ENCODE measurements at places on chromosomes 13 and 19.

DNA sequence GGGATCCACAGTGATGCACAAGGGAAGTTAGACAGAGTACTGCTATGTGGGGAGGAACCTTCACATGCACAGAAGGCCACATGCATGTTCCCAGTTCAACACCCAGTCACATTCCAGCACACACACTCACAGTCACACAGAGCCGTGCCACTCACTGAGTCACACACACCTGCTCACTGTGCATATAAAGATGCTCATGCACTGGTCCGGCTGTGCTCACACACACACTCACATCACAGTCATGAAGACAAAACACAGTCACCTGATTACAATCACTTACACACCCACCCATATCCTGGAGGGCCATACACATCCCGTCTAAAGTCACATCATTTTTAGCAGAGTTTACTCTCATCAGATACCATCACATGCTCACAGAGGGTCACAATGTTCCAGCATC, 478 bp downstream of the CLC start:
- DNase-seq, result no peak

GRCh38 chr19:37078717-37079032, 442 bp downstream of the ZNF420 start:
- DNase-seq, result peak; percentile 3

- DNase-seq, result no peak
Measured at GRCh38 chr13:95153647-95154412, 147.4 kb downstream of the ABCC4 start.

DNA sequence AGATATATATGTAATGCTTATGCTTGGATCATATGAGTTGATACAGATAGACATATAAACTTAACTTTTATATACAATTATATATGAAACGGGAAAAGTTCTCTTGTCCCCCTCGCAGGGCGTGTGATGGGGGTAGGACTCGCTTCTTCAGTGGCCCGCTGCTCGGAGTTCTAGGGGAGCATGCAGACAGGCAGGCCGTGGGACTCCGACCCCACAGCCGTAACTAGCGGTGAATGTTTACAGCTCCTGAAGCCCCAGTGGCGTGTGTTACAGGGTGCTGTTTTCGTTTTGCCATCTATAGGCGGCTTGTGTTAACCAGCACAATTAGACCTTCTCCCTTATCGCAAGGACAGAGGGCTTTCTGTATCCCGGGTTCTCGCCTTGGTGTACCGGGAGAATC, 1899.8 kb downstream of the PCDH9 start:
- DNase-seq, result no peak

- DNase-seq, result no peak
Measured at GRCh38 chr19:7547159-7547558, 11.6 kb downstream of the PNPLA6 start.

DNA sequence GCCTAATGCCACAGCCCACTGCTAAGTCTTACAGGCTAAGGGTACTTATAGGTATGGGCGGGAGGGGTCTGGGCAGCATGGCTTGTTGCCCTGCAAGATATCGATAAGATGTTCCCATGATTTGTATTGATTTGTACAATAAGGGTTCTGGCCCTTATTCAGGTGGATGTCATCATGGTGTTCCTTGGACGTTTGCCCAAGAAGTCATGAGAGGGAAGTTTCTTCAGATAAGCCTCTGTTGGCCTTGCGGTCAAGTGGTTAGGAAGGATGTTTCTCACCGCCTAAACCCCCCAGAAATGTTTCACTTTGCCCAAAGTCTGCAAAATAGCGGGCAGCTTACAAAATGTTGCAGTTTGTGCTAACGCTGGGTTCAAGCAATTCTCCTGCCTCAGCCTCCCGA, 7.3 kb downstream of the PARP4 start:
- DNase-seq, result no peak

DNA sequence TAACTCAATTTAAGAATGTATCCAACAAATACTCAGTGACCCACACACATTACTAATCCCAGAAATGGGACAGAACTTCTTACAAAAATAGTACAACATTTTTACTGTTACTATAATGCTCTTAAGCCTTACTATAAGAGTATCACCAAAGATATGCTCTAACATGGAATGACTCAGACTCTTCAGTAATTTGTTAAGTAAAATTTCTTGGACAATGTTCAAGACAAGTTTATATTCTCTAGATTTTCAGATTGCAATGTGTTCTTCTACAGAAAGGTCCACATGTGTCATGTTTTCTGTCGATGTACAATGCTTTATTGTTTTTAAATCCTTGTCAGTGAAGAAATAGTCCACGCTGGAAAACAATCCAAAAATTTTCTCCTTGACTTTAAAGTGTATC, 66.3 kb upstream of the RFXAP start:
- no peak for DNase-seq

DNA sequence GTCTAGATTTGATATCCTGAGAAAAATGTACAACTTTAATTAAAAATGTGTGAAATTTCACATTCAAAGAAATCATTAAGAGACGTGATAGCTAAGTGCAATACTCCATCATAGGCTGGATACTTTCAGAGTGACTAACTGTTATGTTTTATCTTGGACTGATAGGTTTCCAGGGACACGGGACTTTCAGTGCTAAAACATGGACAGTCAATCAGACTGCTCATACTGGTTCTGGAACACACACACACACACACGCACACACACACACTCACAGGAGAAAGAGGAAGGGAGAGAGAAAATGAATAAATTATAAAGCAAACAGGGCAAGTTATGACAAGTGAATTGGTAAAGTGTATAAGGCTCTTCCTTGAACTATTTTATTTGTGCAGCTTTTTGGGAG, 955.9 kb downstream of the SLITRK5 start:
- DNase-seq, result no peak

DNA sequence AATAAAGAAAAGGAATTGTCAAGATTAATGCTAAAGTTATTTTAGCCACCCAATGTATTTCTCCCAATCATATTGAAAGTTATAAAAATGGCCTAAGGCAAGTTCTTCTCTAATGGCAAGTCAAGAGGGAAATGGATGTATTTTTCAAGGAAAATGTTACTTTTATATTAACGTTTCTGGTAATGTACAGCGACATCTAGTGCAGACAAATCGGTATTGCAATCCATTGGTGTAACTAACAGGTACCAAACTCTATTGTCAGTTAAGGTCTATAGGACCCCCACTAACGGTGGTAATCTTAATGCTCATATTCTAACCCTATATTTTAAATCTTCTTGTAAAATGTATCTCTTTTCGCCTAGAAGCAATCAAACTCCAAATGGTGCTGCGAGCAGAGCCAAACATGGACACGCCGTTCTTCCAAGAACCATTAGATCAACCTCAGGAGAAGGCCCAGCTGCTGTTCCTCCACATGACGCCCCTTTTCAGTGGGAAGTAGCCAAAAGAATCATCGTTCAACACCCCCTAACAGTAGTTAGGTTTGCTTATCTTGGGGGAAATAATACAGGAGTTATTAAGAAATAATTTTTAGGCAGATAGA, 98.5 kb upstream of the PABPC3 start:
- no peak for DNase-seq

- DNase-seq, result no peak
Measured at GRCh38 chr13:43776501-43777079, 10.2 kb downstream of the ENOX1 start.

GRCh38 chr13:44768239-44768638, 192.1 kb upstream of the TSC22D1 start:
- no peak for DNase-seq

- no peak for DNase-seq
Measured at GRCh38 chr13:107020393-107020792, 452.5 kb upstream of the ARGLU1 start.

GRCh38 chr19:12880551-12881171, 588 bp downstream of the DNASE2 start:
- DNase-seq, result no peak

DNA sequence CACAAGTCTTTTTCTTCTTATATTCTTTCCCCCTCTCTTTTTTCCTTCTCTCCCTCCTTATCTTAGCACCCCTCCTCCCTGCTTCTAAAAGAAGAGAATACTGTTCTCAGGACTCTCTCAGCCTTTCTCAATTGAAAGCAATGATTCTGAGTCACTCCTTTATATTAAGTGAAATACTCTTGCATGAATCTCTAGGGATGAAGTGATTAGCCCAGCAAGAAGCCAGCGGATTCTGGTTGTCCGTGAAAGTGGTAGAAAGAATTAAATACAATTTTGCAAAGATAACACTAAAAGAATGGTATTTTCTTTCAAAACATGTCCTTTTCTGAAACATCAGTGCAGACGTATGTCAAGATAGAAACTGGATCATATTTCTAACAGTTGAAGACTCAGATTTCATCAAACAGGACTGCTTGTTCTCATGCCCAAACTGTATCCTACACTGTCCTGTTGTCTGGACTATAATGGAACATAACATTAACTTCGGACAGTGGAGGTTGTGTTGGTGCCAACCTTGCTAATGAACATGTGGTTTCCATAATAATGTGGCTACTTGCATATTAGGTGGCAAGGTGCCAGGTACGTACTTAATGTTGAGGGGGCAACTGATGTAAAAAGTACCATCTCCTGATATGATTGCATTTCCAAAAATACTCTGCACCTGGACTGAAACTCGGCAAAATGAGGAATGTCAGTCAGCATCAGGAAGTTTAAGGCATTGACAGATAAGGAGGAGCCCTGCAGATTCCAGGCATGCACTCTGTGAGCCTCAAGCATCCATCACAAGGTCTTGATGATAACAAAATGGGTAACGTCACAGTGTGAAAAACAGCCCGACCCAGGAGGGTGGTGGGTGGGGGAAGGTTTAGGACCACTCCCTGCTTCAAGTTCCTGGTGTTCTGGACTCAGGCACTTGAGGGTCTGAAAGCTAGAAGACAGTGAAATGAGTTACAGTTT, 357.2 kb downstream of the DLEU7 start:
- DNase-seq, result no peak

GRCh38 chr19:45677351-45678230, 9.6 kb downstream of the GIPR start:
- peak; percentile 68 for DNase-seq
